Activated T-helper 1 cell treated with Interleukin-2 at 50 U/mL for 16 hours (primary cell): ENCODE measurements at places on chromosomes 2 and 18.

DNA sequence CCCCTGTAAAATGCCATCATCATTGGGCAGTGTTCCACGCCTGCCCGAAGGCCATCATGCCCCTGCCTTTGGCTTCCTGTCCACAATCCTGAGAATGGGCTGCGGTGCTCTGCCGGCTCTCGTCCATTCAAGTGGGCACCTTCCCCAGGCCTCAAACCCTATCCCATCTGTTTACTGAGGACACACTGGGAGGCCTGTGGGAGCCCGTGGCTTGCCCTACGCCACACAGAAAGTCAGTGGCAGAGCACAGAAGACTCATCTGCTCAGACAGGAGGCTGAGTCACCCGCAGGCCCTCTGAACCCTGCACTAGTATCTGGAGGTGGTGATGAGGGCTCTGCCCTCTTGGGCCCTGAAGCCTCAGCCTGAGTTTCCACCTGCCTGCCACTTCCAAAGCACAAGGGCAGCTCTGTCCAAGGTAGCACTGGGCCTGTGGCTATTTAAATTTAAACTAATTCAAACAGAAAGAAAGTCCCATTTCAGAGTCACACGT, 19.1 kb upstream of the ANKRD53 start:
- DNase-seq = no peak

- DNase-seq = no peak
Measured at GRCh38 chr2:7665880-7666279, 748.7 kb downstream of the RNF144A start.

DNA sequence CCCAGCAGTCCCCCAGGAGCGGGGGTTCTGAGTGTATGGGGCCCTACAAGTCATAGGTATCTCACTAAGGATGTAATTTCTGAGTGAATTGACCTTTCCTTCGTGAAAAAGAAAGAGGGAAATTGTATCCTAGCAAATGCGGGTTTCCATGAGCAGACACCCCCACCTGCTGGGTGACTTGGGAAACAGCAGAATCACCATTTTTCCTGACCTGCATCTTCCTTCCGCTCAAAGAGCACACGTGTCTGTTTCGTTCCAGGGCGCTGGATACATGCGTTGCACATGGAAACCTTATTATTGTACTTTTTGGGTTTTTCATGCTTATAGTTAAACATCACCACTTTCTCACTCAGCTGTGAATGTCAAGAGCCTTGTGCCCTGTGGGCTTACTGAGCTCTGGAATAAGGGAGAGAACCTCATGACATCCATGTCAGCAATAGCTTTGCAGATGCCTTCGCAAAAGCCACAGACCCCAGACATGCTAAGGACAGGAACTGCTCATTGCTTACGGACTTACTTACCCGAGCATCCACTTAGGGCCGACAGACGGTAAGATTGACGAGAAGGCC, 132.8 kb downstream of the TPO start:
- DNase-seq = no peak

DNA sequence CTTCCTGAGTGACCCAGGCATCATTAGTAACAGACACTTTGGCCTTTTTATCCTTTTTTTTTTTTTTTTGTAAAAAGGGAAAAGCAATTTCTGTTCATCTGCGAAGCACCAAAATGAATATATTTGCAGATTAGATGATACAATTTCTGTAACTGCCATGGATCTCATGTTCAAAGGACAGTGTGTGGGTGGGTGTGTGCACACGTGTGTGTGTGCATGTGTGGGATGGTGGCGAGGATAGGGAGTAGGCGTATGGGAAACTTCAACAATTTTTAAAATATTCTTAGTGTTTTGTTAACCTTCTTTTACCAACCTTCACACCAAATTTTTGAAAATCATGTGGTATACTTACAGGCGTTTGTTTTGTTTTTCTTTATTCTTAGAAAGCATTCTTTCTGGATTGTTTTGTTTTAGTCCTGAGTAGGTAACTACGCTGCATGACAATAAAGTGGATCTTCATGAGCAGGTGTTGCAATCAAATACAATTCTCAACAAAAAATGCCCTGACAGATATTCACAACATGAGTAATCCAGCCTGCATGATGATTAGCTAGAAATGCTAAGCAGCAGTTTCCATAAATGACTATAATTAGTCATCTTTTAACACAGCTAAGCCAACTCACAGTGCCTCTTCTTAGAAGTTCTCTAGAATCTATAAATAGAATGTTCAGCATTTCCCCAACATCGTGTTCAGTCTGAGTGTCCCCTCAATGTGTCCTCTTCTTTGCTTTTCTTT, 53.5 kb upstream of the RMDN2 start:
- no peak for DNase-seq

- no peak for DNase-seq
Measured at GRCh38 chr2:205535001-205535400, 147.3 kb upstream of the NRP2 start.

- no peak for DNase-seq
Measured at GRCh38 chr2:207801259-207801658, 31.6 kb upstream of the FZD5 start.

- DNase-seq = no peak
Measured at GRCh38 chr2:231655894-231656293, 52.4 kb upstream of the PTMA start.
